Glomerular endothelial cell (primary cell): ENCODE measurements at places on chromosomes 11 and 22.

- no peak for DNase-seq
Observed at GRCh38 chr22:44930016-44930710, 79.6 kb downstream of the PHF21B start.

DNA sequence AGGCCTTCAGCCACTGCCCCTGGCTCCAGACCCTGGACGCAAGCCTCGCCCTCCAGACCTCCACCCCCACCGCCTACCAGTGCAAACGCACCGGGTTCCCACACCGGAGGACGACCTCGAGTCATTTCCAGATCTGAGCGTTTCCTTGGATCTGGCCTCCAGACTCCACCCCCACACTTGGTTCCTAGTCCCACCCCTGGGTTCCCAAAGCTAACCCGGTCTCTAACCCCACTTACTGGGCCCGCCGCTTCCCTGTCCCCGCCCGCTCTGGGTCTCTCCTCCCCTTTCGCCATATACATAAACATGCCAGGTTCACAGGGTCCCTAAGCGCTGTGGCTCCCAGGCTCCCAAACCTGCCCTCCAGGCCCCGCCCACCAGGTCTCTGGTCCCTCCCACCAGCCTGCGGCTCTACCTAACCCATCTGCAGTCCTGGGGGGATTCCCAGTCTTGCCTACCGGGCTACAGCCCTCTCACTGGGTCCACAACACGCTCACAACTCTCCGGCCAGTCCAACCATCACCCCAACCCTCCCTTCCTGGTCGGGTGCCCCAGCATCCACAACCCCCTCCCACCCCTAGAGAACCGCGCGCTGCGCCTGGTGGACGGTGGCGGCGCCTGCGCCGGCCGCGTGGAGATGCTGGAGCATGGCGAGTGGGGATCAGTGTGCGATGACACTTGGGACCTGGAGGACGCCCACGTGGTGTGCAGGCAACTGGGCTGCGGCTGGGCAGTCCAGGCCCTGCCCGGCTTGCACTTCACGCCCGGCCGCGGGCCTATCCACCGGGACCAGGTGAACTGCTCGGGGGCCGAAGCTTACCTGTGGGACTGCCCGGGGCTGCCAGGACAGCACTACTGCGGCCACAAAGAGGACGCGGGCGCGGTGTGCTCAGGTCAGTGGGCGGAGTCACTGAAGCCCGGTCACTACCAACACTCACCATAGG, 36.7 kb downstream of the CD6 start:
- DNase-seq = no peak

GRCh38 chr11:35141571-35141971, 2.6 kb downstream of the CD44 start:
- DNase-seq = no peak

DNA sequence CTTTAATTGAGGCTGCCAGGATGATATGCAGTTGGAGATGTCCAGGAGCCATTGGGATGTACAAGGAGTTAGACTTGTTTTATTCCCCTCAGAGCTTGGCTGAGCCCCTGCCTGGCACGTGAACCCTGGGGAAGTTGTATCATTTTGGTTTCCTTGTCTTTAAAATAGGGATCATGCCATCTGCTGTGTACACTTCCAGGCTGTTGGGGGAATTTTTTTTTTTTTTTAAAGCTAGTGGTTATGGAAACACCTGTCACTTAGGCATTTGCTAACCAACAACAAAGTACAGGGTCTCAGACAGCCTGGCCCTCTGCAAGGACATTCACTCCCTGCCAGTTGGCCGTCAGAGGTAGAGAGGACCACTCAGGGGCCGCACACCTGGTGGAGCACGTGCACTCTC, 8.5 kb upstream of the RAB1B start:
- DNase-seq = no peak

DNA sequence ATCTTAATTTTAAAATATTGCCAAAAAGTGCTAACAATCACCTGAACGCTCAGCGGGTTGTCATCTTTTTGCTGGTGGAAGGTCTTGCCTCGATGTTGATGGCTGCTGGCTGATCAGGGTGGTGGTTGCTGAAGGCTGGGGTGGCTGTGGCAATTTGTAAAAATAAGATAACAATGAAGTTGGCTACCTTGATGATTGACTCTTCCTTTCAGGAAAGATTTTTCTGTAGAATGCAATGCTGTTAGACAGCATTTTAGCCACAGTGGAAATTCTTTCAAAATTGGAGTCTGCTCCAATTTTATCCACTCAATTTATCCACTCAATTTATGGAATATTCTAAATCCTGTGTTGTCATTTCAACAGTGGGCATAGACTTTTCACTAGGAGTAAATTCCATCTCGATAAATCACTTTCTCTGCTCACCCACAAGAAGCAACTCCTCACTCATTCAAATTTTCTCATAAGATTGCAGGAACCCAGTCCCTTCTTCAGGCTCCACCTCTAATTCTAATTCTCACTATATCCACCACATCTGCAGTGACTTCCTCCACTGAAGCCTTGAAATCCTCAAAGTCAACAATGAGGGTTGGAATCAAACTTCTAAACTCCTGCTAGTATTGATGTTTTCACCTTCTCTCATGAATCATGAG, 78.8 kb downstream of the LINC01488 start:
- no peak for DNase-seq

GRCh38 chr11:34198523-34198922, 93.1 kb downstream of the NAT10 start:
- DNase-seq = no peak

DNA sequence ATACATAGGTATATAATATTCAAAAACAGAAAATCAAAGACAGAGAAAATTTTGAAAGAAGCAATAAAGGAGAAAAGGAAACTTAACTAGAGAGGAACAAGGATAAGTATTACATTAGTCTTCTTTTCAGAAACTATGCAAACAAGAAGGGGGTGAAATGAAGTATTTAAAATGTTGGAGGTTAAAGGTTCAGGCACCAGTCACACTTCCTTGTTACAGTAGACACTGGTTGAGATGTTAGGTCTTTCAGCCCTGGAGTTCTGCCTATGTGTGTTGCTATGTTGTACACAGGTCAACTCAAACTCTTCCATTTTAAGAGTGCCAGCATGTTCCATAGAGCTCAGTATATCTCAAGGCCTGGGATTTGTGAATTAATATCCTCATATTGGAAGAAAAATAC, 6.0 kb upstream of the MS4A4A start:
- DNase-seq = no peak

DNA sequence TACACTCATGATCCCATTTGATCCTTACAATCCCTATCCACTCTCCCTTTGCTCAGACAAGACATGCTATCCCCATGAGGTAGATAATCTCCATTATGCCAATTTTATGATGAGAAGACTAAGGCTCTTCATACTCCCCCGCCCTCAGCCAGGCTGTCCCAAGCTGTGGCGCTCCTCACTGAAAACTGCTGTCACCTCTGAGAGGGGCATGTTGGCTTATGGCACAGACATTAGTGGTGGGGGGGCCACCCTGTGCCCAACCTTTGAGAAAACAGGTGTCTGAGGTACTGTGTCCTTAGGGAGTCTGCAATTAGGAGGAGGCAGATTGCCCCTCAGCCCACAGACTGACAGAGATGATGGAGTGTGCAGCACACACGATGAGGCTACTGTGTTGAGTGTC, 2.4 kb downstream of the DDTL start:
- DNase-seq = no peak

GRCh38 chr11:126815111-126815510, 185.5 kb downstream of the KIRREL3 start:
- DNase-seq = no peak

DNA sequence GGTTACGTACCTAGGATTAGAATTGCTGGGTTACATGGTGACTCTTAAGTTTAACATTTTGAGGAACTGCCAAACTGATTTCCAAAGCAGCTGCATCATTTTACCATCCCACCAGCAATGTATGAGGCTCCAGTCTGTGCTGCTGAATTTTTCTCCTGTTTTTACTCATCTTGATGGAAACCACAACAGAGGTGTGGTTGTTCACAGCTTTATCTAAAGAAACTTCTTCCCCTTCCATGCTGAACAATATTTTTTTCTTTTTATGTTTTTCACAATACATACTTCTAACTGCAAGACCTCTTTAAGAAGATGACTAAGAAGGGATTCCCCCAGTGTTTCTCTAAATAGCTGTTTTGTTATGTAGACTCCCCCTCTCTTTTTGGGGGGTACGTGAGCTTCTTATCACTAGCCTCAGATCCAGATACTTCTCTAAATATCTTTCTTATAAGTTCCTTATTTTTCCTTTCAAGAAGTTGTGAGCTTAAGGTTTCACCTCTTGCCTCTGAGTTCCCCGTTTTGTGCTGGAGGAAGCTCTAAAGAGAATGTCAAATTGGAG, 24.0 kb downstream of the TCP11L1 start:
- DNase-seq = no peak

- DNase-seq = no peak
Observed at GRCh38 chr22:32801537-32802236, at the start of gene TIMP3. TSS of gene TIMP3 (plus strand) at chr22:32801705. CDS start at chr22:32802002, 297 bp downstream.

GRCh38 chr11:34458525-34458924, 19.8 kb downstream of the CAT start:
- DNase-seq = no peak

DNA sequence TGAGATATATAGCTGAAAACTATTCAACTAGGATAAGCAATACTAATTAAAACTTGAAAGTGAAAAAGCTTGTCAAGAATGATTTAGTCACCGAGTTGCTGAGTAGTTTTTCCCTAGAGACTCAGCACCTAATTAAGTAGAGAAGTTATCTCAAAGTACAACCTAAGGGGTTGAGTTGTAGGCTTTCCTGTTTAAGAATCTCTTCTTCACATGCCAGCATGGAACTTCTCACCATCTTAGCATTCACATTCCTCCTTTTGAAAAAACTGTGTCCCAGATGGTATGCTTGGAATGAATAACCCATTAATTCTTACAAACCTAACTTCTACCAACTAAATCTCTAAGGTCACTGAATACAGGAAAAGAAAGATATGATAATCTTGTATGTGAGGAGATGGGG, 303.3 kb upstream of the ZC3H12C start:
- no peak for DNase-seq

- no peak for DNase-seq
Observed at GRCh38 chr11:13949876-13950275, 12.6 kb upstream of the SPON1 start.

DNA sequence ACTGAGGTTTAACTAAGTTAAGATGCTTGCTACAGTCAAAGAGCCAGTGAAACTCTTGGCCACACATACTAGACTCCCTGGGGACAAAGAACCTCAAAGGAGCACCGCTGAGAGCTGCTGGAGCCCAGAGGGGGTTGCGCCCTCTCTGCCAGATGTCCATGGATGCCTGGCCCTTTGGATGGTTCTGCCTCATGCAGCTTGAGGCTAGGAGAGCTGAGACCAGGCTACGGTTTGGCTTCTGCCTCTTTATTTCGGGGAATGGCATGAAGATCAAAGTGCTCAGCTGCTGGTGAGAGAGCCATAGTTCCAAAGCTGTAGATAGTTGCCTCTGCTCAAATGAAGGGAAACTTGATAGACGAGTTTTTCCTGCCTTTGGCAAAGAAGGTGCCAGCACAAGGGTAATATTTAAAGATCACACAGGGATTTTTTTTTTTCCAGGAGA, 43.0 kb downstream of the RASSF10 start:
- no peak for DNase-seq

DNA sequence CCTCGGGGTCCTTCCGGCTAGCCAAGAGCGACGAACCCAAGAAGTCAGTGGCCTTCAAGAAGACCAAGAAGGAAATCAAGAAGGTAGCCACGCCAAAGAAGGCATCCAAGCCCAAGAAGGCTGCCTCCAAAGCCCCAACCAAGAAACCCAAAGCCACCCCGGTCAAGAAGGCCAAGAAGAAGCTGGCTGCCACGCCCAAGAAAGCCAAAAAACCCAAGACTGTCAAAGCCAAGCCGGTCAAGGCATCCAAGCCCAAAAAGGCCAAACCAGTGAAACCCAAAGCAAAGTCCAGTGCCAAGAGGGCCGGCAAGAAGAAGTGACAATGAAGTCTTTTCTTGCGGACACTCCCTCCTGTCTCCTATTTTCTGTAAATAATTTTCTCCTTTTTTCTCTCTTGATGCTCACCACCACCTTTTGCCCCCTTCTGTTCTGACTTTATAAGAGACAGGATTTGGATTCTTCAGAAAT, 1.9 kb upstream of the GCAT start:
- DNase-seq = no peak

GRCh38 chr11:11980841-11981308, 27.6 kb downstream of the DKK3 start:
- no peak for DNase-seq

DNA sequence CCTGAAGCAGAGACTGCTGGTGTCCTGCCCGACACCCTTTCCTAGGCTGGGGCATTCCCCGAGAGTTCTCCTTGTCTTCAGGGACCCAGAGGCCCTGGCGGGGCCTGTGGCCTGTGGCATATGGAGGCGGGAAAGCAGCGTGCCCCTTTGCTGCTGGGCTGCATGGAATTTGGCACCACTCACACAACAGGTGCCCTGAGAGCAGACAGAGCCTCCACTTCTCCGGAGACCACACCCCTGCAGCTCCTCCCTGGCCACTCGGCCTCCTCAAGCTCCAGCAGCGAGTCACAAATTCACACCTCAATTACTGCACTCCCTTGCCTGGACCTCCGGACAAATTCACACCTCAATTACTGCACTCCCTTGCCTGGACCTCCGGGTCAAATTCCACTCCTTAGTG, 1375.2 kb downstream of the TBC1D22A start:
- DNase-seq = no peak

DNA sequence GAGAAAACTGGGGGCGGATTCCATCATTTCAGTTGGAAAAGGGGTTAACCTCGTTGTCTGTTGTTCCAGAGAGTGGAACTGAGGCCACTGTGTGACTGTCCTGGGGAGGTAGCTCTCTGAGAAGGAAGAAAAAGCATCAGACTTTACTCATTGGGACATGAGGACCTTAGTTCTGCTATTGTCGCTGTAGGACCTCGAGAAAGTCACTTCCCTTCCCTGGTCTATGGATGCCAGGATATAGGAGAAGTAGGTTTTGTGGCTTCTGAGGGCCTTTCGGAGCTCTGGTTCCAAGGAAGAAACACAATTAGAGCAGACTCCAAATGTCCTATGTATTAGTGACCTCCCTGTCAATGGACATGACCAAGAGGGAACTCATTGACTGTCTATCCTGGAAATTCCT, 6.2 kb downstream of the MYO18B start:
- DNase-seq = no peak

- no peak for DNase-seq
Observed at GRCh38 chr11:130710497-130711012, 205.7 kb downstream of the SNX19 start.

DNA sequence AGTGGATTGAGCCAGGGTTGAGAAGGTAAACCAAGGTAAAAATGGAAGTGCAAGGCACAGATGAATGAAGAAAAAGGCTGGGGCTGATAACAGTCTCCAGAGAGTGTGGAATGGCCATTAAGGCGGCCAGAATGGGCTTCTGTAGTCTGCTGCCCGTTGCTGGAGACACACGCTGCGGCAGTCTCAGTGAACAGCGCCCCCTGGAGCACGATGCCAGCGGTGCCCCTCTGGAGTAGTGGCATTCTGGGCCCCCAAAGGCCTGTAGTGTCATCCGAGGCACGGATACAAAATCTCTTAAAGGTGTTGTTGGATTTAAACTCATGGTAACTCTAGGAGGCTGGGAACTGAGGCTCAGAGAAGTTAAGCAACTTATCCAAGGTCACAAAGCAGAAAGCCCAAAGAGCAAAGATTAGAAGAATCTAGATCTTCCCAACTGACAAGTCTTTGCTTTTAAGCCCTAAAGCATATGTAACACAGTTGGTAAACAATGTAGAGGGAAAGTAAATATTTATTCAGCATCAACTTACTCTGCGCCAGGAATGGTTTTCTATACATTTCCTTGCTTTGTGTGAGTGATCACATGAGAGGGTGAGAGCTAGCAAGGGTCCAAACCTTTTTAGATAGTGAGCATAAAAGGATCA, 18.2 kb downstream of the KCNJ1 start:
- no peak for DNase-seq

- no peak for DNase-seq
Observed at GRCh38 chr11:9739123-9739900, 75.4 kb downstream of the SWAP70 start.
